MG63 (cell line): ENCODE measurements at places on chromosomes 1 and 21. TPM values are rescaled to one million over a fixed set of nuclear protein-coding genes. Genes with fewer than 3 reads are reported as not detected.

Gene RNU1-4
- not detected in 2 replicates for total RNA-seq

Gene OR2T35
- not detected in 2 replicates for total RNA-seq

Gene LY9
- not detected in 2 replicates for total RNA-seq

Gene REN
- not detected in 2 replicates for total RNA-seq

Gene NFASC
- total RNA-seq = 16.8 and 21.7 TPM in 2 replicates

Gene IGSF9
- total RNA-seq = not detected in 2 replicates

Gene GUK1
- 246 and 425 TPM in 2 replicates for total RNA-seq

Gene AMY2A
- not detected in 2 replicates for total RNA-seq

Gene URB2
- 19.8 and 21.3 TPM in 2 replicates for total RNA-seq

DNA sequence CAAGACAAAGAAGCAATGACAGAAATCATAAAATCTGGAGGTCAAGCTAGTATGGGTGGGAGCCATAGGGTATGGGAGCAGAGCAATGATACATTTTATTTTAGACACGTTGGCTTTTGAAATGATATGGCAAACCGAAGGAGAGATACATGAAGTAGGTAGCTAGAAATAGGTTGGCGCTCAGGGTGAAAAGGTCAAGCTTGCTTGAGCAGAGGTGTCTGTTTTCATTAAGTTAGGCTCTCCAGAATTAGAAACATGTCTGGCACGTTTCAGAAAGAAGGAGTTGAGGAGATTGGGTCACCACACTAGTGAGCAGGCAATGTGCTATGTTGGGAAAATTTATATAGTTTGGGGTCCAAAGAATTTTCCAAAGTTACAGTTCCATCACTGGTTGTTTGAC lies 151.4 kb downstream of the AMY1C start:
- no peak for DNase-seq

- no peak for DNase-seq
These were observed 458.3 kb upstream of the USP24 start for GRCh38 chr1:55673416-55673815.

DNA sequence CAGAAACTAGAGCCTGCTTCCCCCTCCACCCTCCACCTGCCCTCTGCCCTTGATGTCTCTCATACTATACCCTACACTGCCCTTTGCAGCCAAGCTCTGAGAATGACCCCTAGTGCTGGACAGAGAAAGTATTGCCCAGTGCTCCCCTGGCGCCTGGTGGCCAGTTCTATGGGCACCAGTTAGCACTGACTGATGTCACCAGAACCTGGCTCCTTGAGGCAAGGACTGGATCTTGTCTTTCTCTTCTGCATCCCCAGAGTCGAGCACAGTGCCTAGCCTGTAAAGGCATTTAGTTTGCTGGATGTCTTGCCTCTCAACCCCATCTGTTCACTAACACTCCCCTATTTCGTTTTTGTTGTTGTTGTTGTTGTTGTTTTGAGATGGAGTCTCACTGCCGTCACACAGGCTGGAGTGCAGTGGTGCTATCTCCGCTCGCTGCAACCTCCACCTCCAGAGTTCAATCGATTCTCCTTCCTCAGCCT lies 5.9 kb downstream of the PHLDA3 start:
- peak; percentile 78 for DNase-seq

- peak; percentile 95 for DNase-seq
These were observed 51.8 kb downstream of the EDN2 start for GRCh38 chr1:41432481-41433280.

DNA sequence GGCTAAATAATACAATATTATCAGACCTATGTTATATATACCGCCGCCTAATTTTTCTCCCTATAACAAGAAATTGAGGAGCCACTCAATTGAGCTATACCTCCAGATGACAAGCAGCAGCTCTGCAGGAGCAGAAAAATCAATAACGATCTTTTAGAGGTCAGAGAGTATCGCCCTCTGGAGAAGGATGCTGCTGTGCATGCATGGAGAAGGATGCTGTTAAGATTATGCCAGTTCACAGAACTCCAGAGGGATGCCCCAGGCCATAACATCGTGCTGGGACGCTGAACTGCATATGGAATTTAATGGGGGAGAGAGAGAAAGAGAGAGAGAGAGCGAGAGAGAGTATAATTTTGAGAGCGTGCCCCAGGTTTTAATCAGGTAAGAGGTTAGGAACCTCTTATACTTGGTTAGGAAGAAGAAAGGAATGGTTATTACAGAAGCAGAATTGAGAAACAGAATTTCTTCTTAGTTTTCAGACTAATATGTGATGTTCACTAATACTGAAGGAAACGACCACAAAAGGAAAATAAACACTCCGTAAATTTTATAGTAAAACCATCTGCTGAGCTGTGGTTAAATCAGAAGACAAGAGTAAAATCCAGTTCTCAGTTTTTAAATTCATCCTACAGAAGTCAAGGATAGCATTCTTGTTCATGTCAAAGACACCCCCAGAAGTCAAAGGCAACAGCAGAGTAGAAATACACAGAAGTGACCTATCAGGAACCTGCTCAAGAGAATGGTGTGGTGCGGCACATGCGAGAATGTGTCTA lies 111.1 kb downstream of the SMYD2 start:
- no peak for DNase-seq

DNA sequence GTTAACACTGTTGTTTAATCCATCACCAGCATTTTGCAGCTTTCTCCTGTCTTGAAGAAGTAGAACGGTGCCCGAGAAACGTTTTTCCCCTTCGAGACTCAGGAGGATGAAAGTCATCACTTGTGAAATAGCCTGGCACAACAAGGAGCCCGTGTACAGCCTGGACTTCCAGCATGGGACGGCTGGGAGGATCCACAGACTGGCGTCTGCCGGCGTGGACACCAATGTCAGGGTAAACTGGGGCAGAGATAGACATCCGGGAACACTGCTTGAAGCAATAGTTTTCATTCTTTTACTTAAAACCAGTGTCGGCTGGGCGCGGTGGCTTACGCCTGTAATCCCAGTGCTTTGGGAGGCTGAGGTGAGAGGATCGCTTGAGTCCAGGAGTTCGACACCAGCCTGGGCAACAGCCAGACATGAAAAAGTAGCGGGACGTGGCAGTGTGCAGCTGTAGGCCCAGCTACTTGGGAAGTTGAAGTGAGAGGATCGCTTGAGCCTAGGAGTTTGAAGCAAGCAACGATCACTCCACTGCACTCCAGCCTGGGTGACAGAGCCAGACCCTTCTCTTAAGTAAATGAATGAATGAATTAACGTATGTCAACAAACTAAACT lies 945 bp downstream of the CHAF1B start:
- no peak for DNase-seq

GRCh38 chr1:47701741-47702515 lies 264.1 kb downstream of the FOXD2 start:
- DNase-seq = no peak

GRCh38 chr1:164058198-164058597 lies 500.8 kb upstream of the PBX1 start:
- DNase-seq = no peak

DNA sequence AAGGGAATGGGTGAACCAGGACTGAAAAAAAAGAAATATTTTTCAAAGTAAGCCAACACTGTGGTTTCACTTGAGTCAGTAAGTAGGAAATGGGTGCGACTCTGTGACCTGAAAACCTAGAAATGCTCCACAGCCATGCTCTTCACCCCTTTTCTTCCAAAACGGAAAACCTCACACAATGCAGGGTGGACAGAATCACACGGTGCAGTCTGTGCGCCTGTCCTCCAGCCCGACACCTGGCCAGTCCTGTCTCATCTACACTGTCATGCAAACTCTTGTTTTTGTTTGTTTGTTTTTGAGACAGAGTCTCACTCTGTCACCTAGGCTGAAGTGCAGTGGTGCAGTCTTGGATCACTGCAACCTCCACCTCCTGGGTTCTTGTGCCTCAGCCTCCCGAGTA lies 53.3 kb downstream of the B3GALT5 start:
- DNase-seq = no peak

DNA sequence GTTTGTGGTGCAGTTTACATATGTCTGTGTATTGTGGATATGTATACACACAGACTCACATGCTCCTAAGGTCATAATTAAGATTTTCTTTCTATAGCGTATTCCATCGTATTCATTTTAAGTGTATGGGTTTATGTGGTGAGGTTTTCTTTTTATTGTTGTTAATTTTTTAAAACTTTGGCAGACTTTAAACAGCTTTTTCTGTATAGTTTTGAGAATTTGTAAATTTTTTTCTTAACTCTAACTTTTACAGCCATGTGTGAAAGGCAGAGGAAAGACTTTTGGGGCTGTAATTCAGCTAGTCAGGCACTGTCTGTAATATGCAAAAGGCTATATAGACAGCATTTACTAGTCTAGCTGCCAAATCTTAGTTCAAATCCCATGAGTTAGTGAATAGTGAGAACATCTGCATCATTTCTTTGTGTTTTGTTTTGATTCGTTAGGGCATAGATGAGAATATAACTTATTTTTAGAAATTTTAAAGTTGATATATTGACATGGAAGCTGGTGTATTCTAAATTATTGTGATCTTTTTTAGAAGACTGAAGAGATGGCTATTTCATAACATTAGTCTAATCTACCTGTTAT lies 2.3 kb downstream of the MAGI3 start:
- DNase-seq = no peak

DNA sequence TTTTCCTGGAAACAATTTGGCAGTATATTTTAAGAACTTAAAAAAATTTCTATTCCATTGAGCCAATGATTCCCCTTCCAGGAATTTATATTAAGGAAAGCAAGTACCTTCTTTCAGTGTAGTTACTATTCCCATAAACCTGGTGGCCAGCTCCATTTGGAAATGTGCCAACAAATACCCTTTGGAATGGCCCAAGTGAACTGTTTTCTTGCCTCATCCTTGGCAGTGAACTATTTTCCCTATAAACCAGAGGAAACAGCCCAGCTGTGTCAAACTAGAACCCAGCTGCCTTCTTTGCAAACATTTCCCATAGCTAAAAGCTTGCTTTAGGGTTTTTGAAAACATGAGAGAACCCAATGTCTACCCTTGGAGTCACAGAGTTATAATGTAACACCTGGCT lies 496.9 kb downstream of the NEGR1 start:
- DNase-seq = peak; percentile 0

DNA sequence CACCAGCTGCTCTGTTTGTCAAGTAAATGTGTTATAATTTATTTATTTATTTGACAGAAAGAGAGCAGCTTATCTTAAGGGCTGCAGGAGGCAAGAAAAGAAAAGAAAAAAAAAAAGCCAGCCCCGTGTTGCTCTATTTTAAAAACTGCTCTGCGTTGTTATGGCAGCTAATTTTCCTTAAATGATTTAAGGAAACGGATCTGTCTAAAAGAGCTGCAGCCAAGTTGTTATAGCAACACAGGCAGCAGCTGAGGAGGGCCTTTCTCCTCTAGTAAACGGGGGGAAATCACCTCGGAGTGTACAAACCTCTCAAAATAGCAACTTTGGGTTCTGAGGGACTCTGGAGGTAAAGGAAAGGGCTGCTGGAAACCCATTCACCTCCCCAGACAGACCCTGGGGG lies 149.2 kb downstream of the BEND5 start:
- no peak for DNase-seq

DNA sequence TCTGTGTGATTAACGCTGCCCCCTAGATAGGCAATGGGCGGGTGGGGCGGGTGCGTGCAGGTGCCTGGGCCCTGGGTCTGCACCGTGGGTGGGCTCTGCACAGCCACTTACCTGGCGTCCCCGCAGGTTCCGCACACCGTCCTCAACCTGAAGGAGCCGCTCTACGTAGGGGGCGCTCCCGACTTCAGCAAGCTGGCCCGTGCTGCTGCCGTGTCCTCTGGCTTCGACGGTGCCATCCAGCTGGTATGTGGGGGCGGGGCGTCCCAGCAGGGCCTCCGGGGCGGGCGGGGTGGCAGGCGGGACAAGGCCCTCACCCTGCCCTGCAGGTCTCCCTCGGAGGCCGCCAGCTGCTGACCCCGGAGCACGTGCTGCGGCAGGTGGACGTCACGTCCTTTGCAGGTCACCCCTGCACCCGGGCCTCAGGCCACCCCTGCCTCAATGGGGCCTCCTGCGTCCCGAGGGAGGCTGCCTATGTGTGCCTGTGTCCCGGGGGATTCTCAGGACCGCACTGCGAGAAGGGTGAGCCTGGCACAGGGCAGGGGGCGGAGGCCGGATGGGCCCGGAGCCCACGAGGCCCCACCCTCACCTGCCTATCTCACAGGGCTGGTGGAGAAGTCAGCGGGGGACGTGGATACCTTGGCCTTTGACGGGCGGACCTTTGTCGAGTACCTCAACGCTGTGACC lies 22.8 kb downstream of the RNF223 start:
- DNase-seq = no peak

- DNase-seq = peak; percentile 43
These were observed 7.8 kb downstream of the C1orf162 start for GRCh38 chr1:111481387-111482221.

GRCh38 chr1:232876506-232877364 lies 71.5 kb downstream of the MAP10 start:
- DNase-seq = no peak

GRCh38 chr1:45769261-45769932 lies 18.9 kb upstream of the IPP start:
- peak; percentile 84 for DNase-seq

DNA sequence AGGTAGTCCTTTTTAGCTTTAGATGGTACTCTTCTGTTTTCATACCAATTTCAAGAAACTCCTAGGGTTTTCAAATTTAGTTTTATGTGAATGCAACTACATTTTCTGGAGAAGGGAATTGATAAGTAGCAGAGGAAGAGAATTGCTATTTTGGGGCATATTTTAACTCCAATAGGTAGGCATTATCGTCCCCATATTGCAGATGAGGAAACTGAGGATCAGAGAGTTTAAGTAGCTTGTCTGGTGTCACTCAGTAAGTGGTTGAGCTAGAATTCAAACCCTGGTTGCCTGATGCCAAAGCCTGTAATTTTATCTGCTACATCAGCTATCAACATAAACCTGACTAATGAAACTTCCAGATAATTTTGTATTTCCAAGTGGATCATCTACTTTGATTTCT lies 1.9 kb downstream of the NFYC start:
- DNase-seq = no peak

- DNase-seq = no peak
These were observed 208.2 kb upstream of the USP24 start for GRCh38 chr1:55423376-55423775.

DNA sequence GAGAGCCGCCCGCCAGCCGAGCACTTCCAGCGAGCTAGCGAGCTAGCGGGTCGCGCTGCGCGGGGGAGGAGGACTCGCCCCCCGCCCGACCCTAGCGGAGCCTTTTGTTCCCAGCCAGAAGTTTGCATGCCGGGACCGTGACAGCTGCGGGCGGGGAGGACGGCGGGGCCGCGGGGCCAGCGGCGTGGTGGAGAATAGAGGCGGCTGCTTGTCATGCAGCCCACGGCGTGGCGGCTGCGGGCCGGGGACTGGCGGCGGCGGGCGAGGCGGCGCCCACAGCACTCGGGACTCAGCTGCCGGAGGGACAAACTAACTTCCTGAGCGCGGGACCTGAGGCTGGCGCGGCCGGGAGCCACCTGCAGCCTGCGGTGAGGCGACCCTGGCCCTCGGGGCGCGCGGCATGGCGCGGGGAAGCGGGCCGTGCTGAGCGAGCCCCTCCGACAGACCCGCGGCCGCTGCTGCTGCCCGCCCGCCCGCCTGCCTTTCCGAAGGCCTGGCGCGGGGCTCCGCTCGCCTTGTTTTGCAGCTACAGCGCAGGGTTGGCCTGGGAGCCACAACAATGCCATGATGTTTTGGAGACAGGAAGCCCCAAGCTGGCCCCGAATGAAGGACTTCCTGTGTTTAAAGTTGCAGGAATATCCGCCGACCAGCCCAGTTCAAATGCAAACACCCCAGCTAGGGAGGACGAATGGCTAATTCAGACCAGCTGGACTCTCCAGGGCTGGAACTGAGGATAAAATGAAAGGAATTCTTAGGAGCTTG lies 82.2 kb upstream of the BMP8A start:
- peak; percentile 49 for DNase-seq
